Peyer's patch (tissue), 4 donors: ENCODE measurements at places on chromosomes 4 and X.
A peak's percentile ranks its signal among the peaks of the same experiment; 100 is the strongest.

DNA sequence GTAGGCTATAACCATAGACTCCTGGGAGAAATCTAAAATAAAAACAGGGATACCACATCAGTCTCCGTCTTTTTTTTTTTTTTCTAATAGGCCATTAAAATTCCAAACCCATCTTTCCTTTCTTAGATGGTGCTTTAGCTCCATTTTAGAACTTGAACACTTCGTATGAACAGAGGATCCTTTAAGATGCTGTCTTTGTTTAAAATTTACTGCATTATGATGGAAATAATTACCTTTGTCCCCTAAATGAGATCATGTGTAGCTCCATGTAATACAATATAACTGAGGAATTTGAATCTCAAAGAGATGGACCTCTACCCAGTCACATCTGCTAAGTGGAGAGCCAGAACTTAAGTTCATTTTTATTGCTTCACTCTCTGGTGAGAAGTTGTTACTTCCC, 47.9 kb downstream of the CEP135 start:
- no peak for DNase-seq

DNA sequence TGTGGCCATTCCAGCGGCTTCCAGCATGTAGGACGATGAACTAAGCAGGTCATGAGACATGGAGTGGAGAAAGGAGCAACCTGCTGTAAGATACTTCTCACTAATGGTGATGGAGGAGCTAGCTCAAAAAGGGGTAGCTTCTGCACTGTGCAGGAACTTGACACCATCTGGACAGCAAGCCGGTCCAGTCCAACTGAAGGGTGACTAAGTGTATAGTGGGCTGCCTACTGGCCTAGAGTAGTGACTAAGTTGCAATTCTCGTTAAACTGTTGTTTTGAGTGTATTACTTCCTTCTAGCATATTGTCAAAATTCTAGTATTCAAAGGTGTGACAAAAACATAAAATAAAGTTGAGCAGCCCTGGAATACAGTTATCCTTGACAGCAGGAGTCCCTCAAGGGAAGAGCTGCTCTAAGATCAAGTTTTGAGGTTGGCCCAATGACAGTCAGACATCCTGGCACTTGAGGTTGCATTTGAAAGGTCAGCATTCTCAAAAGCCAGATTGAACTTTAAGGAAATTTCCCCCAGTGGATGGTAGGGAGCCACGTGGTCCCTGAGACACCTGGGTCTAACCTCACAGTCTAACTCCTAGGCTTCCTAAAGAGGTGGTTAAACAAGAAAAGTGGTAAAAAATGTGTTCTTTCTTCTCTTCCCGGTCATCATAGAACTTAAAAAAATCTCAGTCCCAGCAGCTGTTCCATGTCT, 8.0 kb downstream of the CETN2 start:
- DNase-seq: no peak

- no peak for DNase-seq
Measured at GRCh38 chr4:24850674-24851073, 55.3 kb downstream of the SOD3 start.

DNA sequence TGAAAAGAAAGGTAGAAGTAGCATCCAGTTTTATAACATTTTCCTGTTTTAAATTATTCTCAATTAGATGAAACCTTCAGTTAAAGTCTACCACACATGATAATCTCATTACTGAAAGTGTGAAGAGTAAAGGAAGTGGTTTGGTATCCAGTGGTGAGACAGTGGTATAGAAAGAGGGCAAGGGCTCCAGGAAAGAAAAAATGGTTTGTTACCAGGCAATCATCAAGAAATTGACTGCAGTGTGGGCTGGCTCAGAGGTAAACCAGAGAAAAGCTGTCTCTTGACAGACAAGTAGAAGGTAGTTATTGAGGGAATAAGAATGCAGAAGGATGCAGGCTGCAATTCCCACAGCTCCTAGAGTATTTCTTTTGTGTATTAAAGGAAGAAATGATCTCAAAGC, 406.2 kb downstream of the TLL1 start:
- no peak for DNase-seq

GRCh38 chr4:19425146-19425545, 826.6 kb upstream of the SLIT2 start:
- DNase-seq: no peak

DNA sequence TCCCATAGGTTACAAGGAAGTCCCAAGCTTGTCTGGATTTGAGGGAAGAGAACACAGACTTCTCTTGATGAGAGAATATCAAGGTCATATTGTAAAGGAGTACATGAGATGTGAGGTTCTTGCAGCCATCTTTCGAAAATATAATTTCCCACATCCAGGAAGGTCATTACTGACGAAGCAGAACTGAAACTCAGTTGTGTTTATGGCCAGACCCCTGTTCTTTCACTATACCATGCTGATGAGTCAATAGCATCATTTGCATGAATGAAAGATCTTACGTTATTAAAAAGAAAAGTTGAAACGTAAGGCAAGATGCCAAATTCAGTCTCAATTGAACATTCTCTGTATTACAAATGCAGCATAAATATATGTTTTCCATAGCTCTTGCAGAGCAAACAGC, 14.2 kb upstream of the CCDC149 start:
- no peak for DNase-seq

DNA sequence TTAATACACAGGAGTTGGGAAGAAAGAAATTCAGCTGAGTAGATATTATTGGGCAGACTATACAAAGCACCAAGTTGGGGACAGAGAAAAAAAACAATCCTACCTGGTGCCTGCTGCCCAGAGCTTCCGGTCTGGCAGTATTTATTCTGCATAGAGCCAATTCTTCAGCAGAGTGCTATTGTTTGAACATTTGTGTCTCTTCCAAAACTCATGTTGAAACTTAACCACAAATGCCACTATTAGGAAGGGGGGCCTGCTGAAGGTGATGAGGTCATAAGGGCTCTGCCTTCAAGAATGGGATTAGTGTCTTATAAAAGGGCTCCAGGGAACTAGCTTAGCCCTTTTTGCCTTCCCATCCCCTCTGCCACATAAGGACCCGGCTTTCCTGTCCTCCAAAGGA, 136.2 kb downstream of the EVC2 start:
- no peak for DNase-seq

GRCh38 chrX:154373340-154374306, 811 bp downstream of the FLNA start:
- DNase-seq: peak; percentile 78

GRCh38 chrX:142149919-142150318, 55.2 kb downstream of the MAGEC2 start:
- DNase-seq: no peak

DNA sequence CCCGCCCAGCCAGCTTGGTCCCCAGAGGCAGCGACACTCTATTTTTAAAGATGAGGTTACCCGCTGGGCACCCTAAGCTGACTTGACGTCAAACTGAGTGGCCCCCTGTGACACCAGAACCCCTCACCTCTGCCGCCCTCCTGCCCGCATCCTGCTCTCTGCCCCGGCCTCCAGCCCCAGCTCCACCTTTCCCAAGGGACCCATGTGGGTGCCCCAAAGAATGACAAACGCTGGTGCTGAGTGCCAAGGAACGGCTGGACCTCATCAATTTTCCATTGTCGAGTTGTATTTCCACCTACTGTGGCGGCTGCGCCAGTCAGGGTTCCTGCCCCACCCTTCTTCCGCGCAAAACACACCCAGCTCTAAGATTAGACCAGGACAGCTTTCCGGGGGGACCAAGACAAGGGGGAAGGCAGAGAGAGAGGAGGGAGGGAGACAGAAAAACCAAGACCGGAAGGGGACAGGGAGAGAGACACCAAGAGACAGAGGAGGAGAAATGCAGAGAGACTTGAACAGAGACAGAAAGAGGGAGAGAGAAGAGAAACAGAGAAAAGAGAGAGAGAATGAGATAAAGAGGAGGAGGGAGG, 2.0 kb downstream of the PRKX start:
- DNase-seq: no peak

GRCh38 chr4:109990261-109991257, 77.9 kb downstream of the EGF start:
- DNase-seq: peak; percentile 30

DNA sequence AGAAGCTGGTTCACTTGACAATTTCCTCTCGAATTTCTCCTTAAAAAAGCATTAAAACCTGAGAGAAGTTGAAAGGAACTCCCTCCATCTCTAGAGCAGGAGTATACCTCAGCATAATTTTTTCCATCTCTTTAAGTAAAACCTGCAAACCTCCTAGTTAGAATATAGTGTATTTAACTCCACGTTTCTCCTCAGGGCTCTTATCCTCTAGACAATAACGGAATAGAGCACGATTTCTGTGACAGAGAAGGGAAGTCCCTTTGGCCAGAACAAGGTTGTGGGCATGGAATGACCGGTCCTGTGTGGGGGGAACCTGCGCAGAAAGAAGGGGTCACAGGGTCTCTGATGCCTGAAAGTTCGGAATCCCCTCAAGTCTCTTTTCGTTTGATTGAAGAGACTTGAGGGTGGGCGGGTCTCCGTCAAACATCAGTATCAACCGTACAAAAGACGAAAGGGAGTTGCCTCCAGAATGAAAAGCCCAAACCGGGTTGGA, 697 bp downstream of the ZNF280C start:
- DNase-seq: no peak

- DNase-seq: no peak
Measured at GRCh38 chr4:107734120-107734519, 14.1 kb upstream of the PAPSS1 start.

GRCh38 chr4:99300934-99301333, 10.1 kb upstream of the ADH1A start:
- DNase-seq: peak; percentile 75

- DNase-seq: no peak
Measured at GRCh38 chr4:76011700-76012387, 4.5 kb upstream of the CXCL9 start.

GRCh38 chr4:148651991-148652390, 209.8 kb upstream of the NR3C2 start:
- no peak for DNase-seq

DNA sequence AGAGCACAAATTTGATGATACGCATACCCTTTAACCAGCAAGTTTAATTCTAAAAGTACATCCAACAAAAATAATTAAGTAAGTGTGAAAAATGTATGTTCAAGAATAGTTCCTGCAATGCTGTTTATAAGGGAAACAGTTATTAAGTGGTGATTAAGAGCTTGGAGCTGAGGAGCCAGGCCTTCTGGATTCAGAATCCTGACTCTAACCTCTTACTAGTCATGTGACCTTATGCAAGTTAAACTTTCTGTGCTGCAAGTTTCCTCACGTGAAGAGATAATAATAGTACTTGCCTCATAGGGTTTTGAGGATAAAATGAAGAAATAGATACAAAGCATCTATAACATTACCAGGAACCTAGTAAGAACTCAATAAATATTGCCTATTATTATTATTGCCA, 77.7 kb downstream of the FAM13A start:
- no peak for DNase-seq

GRCh38 chr4:10180927-10181744, 64.5 kb upstream of the WDR1 start:
- no peak for DNase-seq

DNA sequence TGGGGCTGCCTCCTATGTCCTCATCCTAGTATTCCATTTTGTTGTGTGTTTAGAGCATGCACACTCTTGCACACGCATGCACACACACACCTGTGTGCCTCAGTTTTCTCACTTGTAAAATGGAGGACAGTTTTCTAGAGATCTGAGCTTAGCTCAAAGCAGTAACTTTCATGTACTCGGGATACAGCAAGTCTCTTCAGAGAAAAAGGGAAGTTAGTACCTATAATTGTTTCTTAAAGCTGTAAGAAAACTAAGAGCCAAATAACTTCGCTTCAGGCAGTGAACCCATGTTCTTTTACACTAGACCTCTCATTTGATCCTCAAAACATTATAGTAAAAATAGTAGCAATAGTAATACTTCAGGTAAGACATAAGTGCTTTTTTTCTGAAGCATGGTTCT, 49.6 kb downstream of the KIT start:
- no peak for DNase-seq

- DNase-seq: no peak
Measured at GRCh38 chr4:53688186-53688790, 97.0 kb upstream of the LNX1 start.

- DNase-seq: no peak
Measured at GRCh38 chr4:128579154-128579853, 230.2 kb upstream of the JADE1 start.

DNA sequence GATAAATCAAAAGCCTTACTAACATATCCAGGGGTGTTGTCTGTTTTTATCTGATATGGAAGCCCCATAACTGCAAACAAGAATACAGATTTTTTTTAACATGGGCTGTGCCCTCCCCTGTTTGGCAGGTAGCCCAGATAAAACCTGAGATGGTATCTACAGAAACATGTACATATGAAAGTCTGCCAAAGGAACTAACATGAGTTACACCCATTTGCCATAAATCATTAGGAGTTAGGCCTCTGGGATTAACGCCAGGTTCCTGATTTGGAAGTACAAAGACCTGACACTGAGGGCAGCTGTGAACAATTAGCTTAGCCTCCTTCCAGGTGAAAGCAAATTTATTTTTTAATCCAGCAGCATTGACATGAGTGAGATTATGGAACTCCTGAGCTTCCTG, 264.3 kb downstream of the TECRL start:
- DNase-seq: no peak

- peak; percentile 34 for DNase-seq
Measured at GRCh38 chrX:44343412-44344141, at the start of gene EFHC2. Gene EFHC2, minus strand, starts transcription at chrX:44343672. Its CDS starts 84 bp downstream, at chrX:44343588.

- peak; percentile 74 for DNase-seq
Measured at GRCh38 chrX:10620121-10620699, at the start of gene MID1. Gene MID1, minus strand, starts transcription at chrX:10620585. Its CDS starts 53,038 bp downstream, at chrX:10567547.

DNA sequence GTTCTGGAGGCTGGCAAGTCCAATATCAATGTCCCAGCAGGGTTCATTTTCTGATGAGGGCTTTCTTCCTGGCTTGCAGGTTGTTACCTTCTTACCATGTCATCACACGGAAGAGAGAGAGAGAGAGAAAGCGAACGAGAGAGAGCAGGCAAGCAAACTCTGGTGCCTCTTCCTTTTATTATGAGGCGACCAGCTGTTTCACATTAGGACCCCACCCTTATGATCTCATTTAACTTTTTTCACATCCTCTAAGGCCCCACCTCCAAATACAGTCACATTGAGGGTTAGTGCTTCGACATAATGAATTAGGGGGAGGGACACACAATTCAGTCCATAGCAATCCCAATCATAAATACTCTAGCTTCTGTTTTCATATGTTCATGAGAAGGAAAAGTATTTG, 10.6 kb upstream of the GPR174 start:
- no peak for DNase-seq

DNA sequence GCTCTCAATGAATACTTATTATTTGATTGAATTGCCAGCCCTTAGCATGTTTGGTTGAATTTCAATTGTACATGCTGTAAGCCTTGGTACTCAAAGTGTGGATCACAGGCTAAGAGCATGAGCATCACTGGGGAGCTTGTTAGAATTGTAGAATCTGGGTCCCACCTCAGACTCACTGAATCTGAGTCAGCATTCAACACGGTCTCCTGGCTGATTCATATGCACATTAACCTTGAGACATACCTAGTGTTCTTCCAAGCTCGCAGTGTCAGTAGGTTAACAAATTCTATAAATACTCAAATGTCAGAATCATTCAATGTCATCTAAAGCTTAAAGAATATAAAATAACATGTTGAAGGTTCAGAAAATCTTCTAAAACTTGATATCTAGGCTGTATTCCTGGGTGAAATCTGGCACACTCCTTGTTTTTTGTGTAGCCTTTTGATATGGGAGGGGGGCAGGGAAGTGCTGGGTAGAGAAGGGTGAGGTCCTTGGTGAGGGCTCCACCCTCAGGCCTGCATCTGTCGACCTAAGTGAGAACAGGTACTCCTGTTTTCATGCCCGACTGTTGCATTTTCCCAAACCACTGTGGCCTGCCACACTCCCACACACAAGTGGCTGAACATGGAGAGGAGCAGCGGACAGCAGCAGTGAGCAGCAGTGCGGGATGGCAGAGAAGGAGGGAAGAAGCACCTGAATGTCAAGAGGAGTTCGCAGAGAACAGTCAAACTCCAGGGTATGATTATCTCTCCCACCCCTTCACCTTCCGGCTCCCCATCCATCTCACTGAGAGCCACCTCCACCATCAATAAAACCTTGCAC, 529.6 kb upstream of the IGFBP7 start:
- DNase-seq: no peak
